ENCODE measurements at places on chromosomes 1 and 21.

DNA sequence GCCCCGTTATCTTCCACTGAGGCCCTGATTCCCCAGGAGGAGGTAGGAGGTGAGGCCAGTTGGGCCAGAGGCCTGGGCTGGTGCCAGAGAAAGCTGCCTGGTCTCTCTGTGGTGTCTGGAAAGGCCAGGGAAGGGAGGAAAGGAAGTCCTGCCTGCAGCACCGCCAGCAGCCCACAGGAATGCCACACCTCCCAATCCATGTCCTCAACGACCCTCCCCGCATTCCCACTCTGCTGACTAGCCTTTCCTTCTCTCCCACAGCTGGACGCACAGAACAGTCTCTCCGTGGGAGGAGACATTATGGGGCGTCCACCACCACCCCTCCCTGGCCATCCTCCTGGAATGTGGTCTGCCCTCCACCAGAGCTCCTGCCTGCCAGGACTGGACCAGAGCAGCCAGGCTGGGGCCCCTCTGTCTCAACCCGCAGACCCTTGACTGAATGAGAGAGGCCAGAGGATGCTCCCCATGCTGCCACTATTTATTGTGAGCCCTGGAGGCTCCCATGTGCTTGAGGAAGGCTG lies 18.0 kb downstream of the CSF1 start:
- no peak for DNase-seq

DNA sequence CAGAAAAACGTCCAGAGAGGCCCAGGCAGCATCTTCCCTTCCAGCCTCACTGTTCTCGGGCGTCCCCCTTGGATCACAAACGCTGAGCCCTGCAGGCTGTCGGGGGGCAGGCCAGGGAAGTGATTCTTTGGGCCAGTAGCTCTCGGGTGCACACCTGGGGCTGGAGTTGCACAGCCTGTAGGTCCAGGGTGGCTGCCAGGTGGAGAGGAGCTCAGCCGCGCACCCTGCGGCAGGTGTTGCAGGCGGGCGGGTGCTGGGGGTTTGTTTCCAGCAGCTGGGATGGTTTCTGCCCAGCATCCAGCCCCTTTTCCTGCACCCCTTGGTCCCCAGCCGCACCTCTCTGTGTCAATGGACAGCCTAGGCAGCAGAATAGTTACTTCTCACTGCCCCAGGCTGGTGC lies 15.7 kb downstream of the PRDM16 start:
- DNase-seq, result no peak

DNA sequence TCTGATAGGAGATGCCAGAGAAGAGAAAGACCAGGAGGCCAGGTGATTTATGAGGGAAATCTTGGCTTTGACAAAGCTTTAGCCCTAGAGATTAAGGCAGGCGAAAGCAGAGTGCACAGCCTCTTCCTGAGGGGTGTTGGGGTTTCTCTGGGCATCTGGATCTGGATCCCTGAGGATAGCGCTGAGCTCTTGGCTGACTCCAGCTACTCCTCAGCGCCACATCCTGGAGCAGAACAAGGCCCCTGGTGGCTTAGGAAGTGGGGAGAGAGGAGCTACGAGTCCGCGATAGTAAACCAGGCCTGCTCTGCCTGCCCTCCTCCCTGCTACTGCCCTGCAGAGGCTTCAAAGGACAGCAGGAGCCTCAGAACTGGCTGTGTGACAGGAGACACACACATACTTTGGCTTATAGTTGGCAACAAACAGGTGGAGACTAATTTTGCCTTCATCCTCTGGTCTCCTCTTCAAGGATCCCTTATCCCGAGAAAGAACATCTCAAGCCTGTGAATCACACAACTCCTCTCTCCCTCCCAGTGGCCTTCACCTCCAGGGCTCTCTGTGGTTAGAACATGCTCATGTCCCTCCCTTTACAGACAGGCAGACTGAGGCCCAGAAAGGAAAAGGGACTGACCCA lies 66.9 kb downstream of the TRABD2B start:
- DNase-seq, result no peak

GRCh38 chr1:29022620-29023019 lies 101.1 kb downstream of the TMEM200B start:
- DNase-seq, result no peak

DNA sequence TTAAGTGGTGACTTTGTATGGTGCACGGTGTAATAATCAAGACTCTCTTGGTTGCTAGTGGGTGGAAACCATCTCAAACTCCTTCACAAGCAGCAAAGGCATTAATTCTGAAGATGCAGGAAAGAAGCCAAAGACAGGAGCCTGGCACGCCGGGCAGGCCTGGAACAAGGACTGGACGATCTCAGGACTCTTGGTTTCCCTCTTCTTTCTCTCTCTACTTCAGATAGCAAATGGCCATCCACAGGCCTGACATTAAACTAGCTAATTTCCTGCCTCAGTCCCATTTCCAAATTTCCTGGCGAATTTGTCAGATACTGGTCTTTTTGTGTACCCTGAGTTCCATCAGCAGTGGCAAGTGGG lies 28.2 kb downstream of the STYXL2 start:
- no peak for DNase-seq

DNA sequence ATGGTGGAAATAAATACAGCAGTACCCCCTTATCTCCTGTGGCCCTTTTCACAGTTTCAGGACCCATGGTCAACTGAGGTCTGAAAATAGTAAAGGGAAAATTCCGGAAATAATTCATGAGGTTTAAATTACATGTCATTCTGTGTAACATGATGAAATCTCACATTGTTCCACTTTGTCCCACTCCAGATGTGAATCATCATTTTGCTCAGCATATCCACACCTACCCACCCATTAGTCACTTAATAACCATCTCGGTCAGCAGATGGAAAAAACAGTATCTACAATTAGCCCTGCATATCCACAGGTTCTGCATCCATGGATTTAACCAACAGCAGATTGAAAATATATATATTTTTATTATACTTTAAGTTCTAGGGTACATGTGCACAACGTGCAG lies 86.9 kb upstream of the GORAB start:
- no peak for DNase-seq

DNA sequence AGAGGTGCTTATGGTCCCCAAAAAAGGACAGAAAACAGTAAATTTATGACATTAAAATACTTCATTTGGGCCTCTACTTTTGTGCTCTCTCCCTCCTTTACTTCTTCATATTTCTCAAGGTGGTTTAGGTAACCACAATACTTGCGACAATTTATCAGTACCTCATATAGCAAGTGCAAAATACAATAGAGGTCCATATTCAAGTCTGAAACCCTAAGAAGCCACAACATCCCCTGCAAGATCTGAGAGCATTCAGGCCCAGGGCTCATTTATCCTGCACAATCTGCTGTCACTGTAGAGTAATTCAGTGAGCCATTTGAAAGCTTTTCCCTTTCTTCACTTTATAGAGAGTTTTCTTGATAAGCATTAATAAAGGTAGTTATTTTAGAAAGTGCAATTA lies 24.2 kb upstream of the ATP6V1G3 start:
- no peak for DNase-seq

DNA sequence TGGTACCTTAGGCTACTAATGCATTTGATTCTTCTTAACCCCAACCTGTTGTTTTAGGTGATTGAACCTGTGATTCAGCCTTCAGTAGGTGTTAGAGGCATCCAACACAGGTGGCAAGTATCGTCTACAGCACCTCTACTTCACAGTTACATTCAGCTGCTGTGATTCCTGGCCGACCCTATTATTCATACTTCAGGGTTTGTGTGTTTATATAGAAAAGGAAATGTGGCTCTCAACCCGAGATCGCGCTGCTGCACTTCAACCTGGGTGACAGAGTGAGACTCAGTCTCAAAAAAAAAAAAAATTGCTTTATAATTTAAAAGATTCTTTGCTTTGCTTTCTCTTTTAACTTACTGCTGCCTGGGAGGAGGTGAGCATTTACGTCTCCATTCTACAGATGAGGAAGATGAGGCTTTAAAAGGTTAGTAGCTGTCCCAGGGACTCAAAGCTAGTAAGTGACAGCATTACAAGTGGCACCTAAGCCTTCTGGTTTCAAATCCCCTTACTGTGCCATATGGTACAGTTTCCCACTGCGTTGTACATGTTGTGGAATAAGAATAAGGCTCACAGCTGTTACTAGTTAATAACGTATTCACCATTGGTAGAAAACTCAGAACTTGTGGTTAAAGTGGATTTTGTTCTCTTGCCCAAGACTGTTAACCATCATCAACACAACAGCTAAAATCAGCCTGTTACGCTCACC lies 9.9 kb upstream of the GPR25 start:
- DNase-seq, result no peak

DNA sequence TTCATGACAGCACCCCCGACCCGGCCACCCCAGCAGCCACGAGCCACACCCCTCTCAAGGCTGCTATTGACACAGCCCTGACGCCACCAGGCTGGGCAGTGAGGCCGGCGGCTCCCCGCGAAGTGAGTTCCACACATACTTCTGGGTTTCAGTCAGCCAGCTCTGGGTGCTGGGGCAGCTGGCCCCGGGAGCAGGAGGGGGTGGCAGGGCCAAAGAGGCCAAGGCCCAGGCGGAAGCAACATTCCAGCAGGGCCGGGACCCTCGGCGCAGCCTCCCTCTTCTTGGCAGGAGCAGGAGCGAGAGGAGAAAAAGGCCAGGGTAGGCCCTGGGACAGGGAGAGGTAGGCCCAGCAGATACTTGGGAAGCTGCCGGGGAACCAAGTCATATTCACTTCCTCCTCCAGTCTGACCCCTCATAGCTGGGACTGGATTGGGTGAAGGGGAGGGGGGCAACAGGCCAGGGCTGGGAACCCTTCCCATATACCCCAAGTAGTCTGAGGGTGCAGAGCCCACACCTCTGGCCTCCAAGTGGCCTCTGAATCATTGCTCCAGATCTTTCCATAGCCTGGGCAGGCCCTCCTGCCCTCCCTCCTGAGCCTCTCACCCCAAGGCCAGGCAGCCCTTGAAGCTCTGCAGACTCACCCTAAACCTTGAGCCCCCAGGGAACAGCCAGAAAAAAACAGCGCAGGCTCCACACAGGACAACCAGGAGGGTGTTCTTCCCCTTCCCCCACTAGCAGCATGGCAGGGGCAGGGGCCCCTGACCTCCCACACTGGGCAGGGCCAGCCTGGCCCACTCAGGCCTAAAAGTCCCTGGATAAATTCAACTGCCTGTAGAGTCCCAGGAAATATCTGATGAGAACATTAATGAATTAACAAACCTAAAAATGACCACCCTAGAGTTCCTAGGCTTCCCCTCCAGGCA lies 5.7 kb downstream of the HSPG2 start:
- DNase-seq, result no peak

- no peak for DNase-seq
These were observed 13.9 kb downstream of the PHTF1 start for GRCh38 chr1:113745425-113745824.

- DNase-seq, result no peak
These were observed 9.8 kb upstream of the HPCAL4 start for GRCh38 chr1:39701049-39701439.

DNA sequence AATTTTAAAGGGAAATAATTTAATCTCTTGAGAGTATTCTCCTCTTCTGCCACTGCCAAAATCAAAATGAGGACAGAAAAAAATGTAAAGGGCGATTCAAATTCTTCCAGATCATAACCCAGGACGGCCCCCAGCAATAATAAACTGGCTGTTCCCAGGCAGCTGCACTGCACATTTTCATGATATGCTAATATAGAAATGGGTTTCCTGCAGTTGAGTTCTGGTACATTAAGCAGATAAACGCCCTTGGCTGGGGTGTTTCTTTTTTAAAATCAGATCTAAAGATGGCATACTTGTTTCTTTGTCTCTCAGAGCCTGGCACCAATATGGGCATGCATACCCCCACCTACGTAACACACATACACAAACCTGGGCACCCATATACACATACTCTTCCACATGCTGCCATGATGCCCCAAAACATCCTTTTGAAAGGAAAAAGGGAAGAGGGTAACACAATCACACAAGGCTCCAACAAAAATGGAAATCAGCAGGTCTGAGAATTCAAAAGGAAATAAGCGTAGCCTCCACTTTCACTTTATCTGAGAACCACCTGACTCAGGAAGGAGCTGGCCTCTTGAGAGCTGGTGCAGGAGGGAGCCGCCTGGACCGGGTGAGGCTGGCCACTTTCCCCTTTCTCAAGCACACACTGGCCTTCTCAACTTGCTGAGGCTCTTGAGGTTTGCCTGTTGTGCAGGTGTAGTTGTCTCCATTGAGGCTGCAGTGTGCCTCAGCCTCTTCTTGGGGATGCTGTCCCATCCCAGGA lies 653.4 kb downstream of the KIF26B start:
- DNase-seq, result no peak

DNA sequence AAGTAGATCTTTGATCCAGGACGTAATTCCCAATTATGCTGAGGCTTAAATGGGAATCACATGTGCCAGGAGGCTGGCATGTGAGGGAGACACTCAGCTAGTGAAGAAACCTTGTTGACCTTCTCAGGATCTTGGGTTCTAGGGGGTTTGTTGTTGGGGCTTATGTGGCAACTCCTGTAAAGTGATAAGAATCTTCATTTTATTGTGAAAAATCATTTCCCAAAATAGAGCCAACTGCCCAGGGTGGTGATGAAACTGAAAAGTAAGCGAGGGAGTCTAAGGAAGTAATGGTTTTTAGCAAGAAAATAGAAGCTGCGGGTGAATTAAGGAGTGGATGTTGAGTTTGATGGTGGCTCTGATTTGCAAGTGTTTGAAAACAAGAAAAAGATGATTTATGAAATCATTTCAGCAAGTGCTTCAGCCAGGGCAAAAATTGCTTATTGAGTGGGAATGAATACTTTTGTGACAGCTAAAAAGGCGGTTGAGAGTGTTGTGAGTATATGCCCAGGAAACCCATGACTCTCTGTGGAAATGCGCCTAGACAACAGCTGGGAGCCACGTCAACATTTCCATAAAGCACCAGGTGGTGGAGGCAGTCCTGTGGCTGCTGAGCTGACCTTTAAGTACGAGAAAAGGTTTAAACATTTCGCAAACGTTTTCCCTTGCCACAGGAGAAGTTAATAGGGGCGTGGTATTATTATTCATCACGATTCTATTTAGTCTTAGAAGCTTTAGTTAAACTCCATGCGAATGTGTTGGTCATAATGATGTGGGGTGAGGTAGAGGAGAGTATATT lies 102.7 kb downstream of the HMGB4 start:
- DNase-seq, result no peak

DNA sequence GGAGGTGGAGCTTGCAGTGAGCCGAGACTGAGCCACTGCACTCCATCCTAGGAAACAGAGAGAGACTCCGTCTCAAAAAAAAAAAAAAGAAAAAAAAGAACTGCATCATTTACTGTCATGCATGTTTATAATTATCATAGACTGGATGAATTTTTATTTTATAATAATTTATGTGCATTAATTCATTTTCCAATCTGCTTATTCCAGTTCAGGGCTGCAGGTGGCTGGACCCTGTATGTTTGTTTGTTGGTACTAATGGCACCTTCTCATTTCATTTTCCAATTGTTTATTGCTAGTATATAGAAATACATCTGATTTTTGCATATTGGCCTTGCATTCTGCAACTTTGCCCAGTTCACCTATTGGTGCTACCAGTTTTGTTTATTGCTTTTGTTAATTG lies 19.0 kb upstream of the SOX13 start:
- no peak for DNase-seq

GRCh38 chr1:236440373-236440772 lies 46.3 kb downstream of the EDARADD start:
- no peak for DNase-seq

- DNase-seq, result no peak
These were observed 115.5 kb downstream of the MIS18A start for GRCh38 chr21:32163386-32163785.

GRCh38 chr1:211305044-211305443 lies 21.6 kb upstream of the TRAF5 start:
- peak; percentile 7 for DNase-seq

GRCh38 chr1:58573705-58574591 lies 3.1 kb downstream of the TACSTD2 start:
- no peak for DNase-seq

Data from NCI-H2081 (cell line).